ENCODE measurements at places on chromosomes 7 and 10. TPM values are rescaled to one million over a fixed set of nuclear protein-coding genes. Genes with fewer than 3 reads are reported as not detected.

The COBL gene
- not detected for total RNA-seq

The PRRT4 gene
- total RNA-seq, result not detected

The GLI3 gene
- total RNA-seq, result 7.2 TPM

The FRAT1 gene
- total RNA-seq, result 0.09 TPM

The FEZF1 gene
- total RNA-seq, result not detected

The CYP3A7 gene
- total RNA-seq, result 0.30 TPM

The ATOH7 gene
- not detected for total RNA-seq

The LRRC17 gene
- 69.2 TPM for total RNA-seq

The ATRNL1 gene
- total RNA-seq, result 0.97 TPM

The SPRN gene
- 0.59 TPM for total RNA-seq

The CPA4 gene
- total RNA-seq, result 113 TPM

The TYSND1 gene
- total RNA-seq, result 7.7 TPM

The NPC1L1 gene
- not detected for total RNA-seq

The MYL7 gene
- total RNA-seq, result not detected

The HTR7 gene
- total RNA-seq, result 22.9 TPM

The STK32C gene
- total RNA-seq, result 8.0 TPM

The ANXA8 gene
- total RNA-seq, result 4.5 TPM

The LLCFC1 gene
- total RNA-seq, result not detected

The NXPH1 gene
- total RNA-seq, result not detected

The HECW1 gene
- total RNA-seq, result not detected

The HMX3 gene
- total RNA-seq, result not detected

The ACBD5 gene
- total RNA-seq, result 23.5 TPM

The HOGA1 gene
- total RNA-seq, result 0.32 TPM

The AKR1C4 gene
- not detected for total RNA-seq

The POMZP3 gene
- 0.88 TPM for total RNA-seq

The PKD2L1 gene
- total RNA-seq, result not detected

The PRSS1 gene
- not detected for total RNA-seq

The NFE2L3 gene
- total RNA-seq, result 72.5 TPM

The KNDC1 gene
- 3.0 TPM for total RNA-seq

The CADPS2 gene
- 8.6 TPM for total RNA-seq

The OR2A14 gene
- not detected for total RNA-seq

The ACTR3C gene
- total RNA-seq, result 1.2 TPM

The MTG1 gene
- 22.9 TPM for total RNA-seq

The ITPRID1 gene
- not detected for total RNA-seq

The SH2D4B gene
- not detected for total RNA-seq

The KCNK18 gene
- total RNA-seq, result not detected

The C10orf90 gene
- not detected for total RNA-seq

The H2BK1 gene
- total RNA-seq, result not detected

Data from smooth muscle cell of the umbilical artery (primary cell).